ENCODE measurements at places on chromosomes 3 and 15.

DNA sequence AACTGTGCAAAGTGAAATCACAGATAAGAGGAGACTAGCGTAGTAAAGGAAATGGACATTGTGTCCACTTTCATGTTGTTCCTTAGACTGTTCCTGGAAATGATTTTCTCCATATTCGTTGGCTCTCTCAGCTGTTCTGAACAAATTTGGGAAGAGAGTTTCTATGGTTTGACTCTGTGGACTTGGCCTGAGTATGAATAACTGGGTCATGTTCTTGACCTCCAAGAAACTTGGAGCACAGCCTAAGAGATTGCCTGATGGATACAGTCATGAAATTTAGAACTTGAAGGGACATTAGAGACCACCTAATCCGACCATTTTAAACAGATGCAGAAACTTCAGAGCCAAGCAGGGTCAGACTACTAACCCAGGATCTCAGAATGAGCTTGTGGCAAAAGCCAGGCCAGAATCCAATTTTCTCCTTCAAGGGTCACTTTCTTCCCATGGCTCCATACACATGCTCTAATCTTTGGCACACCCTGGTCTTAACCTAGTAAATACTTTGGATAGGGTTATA, 430.4 kb downstream of the RBMS3 start:
- DNase-seq = no peak

GRCh38 chr3:12230406-12230805, 58.5 kb upstream of the PPARG start:
- no peak for DNase-seq

GRCh38 chr3:175316799-175317198, 457.7 kb downstream of the NAALADL2 start:
- peak; percentile 61 for DNase-seq

GRCh38 chr3:53230789-53231188, 25.0 kb downstream of the TKT start:
- no peak for DNase-seq

DNA sequence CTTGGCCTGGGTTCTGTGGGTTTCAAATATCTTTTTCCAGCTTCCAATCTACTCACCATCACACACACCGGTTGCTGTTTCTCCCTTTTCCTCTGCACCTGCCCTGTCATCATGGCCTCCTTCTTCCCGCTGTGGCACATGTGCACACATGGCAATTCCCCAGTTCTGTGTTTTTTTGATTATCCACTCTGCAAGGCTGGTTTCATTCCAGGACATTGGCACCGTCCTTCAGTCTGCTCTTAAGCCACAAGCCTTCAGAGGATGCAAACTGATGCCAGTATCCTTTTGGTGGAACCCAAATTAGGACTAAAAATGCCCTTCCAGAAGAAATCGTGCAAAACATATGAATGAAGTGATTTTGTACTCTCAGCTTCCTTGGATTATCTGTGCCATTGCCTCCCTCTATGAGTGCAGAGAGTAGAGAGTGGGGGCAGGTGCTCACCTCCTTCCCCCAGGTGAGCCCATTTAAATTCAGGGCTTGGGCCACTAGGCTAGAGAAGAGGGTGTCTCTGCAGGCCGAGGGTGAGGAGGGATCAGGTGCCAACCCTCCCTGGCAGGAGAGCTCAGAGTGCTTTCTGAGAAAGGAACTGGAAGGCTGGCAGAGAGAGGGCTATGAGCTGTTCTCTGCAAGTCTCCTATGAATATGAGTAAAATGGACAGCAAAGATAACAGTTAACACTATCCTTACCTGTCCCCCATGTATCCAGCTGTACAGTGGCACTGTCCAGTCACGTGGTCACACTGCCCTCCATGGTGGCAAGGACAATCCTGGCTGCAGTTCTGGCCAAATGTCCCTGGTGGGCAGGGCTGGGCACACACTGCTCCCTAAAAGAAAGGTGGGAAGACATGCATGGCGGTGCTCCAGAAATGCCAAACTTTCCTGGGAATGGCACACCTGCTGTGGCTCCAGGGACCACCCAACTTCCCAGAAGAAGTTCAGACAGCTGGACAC, 100.8 kb downstream of the RAB11A start:
- no peak for DNase-seq

GRCh38 chr3:177597311-177598096, 400.2 kb upstream of the TBL1XR1 start:
- no peak for DNase-seq

DNA sequence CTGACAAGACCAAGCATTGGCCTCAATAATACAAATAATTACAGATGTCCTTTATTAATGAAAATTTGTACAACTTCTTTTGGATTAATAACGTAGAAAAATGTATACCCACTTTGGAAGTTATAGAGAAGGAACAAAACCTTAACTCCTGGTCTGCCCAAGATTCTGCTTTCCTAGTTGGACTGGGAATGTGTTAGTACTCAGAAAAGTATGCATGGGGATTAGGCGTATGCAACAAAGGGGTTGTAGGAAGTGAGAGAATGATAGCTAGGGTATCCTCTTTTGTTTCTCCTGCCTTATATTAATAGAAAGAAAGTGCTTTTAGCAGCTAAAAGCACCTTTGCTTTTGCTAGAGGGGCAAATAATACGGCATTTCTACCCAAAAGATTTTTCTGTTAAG, 116.2 kb upstream of the LRRFIP2 start:
- no peak for DNase-seq

GRCh38 chr15:63849906-63850305, 16.2 kb upstream of the HERC1 start:
- DNase-seq = no peak

DNA sequence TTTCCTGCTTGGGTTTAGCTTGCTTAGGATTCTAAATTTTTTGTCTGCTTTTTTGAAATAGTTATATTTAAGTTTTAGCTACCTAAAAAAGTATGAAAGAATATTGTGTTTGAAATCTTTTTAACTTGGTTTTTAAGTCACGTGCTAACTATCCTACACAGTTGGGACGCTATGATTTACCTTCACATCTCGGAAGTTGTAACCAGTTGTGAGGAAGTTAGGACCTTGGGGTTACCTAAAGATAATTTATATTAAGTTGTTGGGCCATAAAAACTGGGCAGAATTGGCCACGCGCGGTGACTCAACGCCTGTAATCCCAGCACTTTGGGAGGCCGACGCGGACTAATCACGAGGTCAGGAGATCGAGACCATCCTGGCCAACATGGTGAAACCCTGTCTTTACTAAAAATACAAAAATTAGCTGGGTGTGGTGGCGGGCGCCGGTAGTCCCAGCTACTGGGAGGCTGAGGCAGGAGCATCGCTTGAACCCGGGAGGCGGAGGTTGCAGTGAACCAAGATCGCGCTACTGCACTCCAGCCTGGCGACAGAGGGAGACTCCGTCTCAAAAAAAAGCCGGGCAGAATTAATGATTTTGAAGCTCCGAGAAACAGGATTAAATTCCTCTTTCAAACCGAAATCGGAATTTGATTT, 1.0 kb downstream of the ZFAND6 start:
- DNase-seq = peak; percentile 40

DNA sequence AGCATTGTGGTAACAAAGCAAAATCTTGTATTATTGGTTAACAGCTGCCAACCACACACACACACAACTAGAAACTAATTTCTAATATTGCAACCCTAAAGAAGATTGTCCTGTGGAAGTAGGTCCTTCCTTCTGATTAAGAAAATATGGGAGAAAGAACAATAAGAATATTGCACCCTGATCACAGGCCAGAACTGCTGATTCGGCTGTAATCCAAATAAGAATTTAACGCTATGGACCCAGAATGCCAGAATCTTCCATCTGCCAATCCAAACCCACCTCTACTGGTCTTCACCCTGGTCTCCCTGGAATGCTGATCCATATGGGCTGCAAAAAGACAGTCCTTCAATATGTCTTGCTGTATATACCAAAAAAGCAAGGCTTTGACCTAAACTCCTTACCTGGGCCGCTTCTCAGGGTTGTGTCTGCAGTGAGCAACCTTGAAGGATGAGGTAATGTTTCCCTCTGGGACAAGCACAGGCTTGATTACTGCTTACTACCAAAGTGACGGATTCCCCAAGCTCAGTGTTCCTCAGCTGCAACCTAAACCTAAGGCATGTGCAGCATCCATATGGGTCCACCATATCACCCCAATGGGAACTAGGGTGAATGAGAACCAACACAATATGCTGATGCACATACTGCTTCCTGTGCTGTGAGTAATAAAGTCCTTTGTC, 8.0 kb downstream of the CCDC14 start:
- no peak for DNase-seq

DNA sequence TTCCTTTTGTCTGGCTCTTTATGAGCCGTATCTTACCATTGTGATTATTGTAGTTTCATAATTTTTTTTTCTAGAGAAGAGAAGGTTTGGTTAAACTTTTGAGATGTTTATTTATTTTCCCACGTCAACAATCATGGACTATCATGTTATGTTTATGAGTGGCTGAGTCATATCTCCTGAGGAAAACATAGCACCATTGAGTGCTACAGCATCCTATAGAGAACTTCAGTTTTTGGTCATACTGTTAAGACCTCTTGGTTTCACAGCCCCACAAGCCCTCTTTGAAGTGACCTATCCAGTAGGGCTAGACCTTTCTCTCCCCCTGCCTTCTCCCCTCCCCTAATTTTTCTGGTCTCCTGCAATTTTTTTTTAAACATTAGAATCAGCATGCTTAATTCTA, 20.8 kb downstream of the PIK3CA start:
- no peak for DNase-seq

DNA sequence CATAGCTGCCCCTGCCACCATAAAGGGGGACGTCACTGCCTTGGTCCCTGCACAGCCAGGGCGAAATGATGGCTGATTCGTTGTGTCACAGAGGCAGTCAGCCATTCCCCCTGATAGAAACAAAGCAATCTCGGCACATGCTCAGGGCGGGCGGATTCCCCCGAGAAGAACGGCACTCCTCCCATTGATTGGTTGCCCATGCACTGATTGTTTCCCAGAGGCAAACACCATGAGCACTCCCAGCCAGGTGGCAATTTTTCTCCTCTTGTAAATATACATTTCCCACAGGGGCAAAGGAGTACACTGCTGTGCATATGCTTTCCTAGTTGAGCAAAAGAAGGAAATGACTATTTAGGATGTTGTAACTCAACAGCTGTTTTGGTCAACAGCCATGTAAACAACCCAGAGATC, 56.5 kb downstream of the KY start:
- no peak for DNase-seq

GRCh38 chr15:51191766-51192165, 97.1 kb upstream of the TNFAIP8L3 start:
- DNase-seq = no peak

- peak; percentile 13 for DNase-seq
These were observed 96.8 kb downstream of the SLMAP start for GRCh38 chr3:57852896-57853295.

GRCh38 chr3:48548729-48549705, 7.6 kb downstream of the PFKFB4 start:
- peak; percentile 78 for DNase-seq

GRCh38 chr3:101778385-101779046, 495 bp upstream of the NXPE3 start:
- DNase-seq = no peak

DNA sequence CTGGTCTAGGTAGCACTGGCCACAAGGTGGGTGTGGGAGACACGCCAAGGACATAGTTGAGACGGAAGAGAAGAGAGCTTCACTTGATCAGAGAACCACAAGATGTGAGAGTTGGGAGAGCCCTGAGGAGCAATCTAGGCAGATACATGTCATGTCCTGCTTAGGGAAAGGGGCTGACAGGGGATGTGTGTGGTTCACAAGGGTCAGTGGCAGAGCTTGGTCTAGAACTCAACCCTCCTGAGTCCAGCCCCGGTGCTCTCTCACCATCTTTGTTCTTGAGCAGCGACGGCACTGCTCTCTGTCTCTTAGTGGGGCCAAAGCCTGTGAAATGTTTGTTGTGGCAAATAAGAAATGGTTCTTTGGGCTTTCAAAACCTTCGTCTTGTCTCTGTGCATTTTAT, 243.5 kb upstream of the ROPN1 start:
- DNase-seq = no peak

GRCh38 chr15:91444656-91445055, 344.6 kb downstream of the SV2B start:
- no peak for DNase-seq

DNA sequence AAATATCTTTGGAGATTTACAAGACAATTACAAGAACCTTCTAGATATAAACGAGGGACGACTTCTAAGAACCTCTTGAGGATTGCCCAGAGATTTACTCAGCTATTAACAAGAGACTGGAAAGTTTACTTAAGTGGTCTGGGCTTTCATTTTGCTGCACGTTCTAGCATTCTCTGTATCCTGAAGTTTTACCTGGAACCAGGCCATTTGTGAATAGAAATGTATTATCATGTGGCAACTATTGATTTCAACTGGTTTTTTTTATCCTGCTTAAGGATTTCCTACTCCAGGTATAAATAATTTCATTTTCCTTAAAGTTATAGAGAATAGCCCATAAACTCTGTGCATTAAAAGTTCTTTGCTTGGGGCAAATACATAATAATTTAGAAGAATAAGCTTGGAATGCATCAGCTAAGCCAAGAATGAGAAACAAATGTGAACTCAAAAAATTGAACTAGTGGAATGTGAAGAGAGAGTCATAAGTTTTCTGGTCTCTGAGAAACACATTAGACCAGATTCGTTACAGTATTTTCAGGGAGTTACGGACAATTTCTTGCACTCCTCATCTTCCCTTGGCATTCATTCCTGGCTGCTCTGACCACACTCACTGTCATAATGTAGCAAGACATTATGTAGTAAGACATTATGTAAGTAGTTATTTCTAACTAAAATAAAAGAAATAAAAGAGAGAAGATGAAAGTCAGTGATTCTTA, 1.3 kb downstream of the AQP9 start:
- no peak for DNase-seq
